Left lung (tissue), 14 donors: ENCODE measurements at places on chromosomes 3 and 15. TPM values are rescaled to one million over a fixed set of nuclear protein-coding genes. Genes with fewer than 3 reads are reported as not detected.

XCR1 gene
- 0.96 TPM for polyA plus RNA-seq

DNA sequence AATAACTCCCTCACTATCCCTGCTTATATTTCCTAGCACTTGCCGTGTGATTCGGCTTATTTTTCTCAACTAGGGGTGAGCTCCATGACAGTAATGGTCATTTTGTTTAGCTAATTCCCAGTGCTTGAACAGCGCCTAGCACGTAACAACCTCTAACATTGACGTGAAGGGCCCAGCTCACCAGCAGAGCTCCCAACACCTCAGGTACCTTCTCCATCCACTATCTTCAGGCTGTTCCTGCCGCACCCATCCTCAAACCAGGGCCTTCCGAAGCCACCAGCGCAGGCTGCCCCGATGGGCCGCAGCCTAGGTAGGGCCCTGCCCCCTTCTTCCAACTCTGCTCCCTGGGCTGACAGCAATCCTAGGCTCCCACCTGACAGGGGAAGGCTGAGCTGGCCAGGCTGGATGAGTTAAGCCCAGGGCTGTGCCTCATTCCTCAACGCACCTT is 751 bp upstream of the RPS17 start:
- DNase-seq, result no peak

DNA sequence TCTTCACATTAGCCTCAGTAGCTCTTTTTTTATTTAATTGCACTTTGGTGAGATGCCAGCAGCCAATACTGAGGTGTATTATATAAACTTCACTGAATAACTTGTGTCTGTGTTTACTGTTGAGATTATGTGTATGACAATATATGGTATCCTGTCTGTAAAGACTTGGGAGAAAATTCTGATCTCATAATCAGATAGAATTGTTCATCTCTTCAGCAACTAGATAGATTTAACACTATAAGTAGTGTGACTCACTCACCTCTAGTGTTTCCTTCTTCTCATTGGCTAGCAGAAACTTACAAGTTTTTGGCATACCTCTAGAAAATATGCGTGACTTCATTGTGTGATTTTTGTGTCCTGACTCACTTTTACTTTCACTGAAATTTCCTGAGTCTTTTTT is 67.6 kb upstream of the TGFBR2 start:
- no peak for DNase-seq

GRCh38 chr3:40875581-40875980 is 323.7 kb upstream of the CTNNB1 start:
- DNase-seq, result no peak

ARNT2 gene
- 38.9 TPM for polyA plus RNA-seq

DNA sequence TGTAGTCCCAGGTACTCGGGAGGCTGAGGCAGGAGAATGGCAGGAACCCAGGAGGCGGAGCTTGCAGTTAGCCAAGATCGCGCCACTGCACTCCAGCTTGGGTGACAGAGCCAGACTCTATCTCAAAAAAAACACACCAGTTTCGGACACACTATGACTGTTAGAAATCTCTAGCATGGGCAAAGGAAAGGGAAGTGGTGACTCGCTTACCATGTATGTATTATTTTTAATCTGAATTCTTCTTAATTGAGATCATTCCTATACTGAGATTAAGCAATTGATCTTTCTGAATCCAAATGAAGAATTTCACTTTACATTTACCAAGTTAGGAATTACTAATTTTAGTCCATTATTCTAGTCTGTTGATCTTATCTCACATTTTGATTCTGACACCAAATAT is 459.2 kb upstream of the ALCAM start:
- DNase-seq, result no peak

DNA sequence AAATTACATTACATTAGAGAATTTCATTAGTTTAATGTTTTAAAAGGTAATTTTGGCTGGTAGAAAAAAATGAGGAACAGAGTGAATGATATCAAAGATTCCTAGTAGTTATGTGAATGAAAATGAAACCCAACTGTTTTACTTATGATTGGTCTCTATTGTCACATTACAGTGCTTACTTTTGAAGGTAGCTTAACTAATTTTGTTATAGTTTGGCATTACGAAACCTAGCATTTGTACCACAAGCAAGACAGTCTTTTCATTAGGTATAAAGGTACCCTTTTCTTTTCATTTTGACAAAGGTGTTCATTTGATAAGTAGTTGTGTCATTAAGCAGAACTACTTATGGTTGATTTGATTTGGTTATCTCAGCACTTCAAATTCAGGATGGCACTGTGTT is 6.9 kb downstream of the SELENOT start:
- no peak for DNase-seq

DNA sequence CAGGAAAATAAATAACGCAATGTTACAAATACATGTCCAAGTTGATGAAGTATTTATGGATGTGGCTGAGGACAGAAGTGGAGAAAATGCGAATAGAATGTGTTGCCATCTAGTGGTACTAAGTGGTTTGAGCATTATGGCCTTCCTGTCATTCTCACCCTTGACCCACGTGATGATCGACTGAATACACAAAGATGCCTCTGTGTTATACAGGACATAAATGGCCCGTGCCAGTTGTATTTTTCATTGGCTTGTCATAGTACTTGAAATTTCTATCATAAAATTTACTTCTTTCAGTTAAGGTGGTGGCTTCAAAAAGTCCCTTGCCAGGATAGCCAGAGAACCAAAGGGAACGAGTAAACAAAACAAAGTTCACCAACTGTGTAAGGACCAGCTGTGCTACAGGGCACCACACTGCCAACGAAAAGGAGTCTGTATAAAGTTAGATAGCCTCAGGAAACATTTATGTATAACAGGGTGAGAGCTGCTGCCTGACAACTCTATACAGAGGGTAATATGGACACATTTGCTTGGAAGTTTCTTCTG is 103.7 kb downstream of the MYH15 start:
- peak; percentile 39 for DNase-seq

- no peak for DNase-seq
Measured at GRCh38 chr3:66642019-66642418, 141.2 kb upstream of the LRIG1 start.

- DNase-seq, result no peak
Measured at GRCh38 chr15:100241572-100242482, 99.9 kb downstream of the ADAMTS17 start.

DNA sequence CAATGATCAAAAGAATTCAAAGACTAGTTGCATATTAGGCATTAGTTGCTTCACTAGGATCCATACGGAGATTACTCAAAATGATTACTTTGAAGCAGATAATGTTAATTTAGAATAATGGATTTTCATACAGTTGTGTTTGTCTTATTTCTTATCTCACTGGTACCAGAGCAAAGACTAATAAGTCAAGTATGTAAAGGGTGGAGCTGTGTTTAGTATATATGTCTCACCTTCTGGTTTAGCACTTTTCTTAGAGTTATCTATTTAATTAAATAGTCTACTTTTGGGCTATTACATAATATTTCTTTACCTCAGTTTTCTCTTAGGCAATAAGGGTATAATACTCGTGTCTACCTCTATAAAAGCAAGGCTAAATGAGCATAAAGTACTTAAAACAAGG is 18.8 kb downstream of the TMEM207 start:
- DNase-seq, result no peak

- DNase-seq, result no peak
Measured at GRCh38 chr15:44471885-44472455, 44.5 kb downstream of the CTDSPL2 start.

DNA sequence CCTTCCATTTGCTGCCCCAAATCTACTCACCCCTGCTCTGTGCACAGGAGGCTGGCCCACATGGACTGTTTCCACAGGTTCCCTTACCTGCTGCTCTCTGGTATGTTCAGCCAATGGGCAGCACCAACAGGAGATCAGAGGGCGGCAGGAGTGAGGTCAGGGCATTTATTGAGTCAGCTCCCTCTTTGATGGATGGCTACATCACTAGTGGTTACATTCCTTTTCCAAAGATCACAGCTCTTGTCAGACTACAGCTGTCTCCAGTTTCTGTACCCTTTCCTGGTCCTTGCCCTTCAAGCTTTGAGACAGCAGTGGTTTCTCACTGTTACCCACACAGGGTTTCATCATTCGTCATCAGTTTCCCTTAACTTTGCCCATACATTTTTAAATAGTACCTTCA is 325.1 kb downstream of the SUCLG2 start:
- no peak for DNase-seq

C3orf20 gene
- 0.06 TPM for polyA plus RNA-seq

DNA sequence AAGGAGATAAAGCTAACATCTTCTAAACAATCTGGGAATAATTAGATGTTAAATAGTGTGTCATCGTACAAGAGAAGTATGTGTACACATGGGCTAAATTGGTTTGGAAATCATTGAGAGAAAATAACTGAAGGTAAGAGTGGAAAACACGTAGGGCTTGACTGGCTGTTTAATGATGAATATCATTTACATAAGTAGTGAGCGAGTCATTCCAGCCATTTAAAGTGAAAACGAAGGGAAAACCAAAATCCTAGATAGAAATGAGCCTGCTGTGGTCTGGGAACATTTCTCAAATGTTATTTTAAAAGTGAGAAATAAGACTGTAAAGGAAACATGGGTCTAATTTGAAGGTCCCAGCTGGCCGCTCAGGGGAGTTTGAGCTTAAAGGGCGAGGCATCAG is 41.9 kb upstream of the KCNMB2 start:
- DNase-seq, result no peak

LRTM1 gene
- not detected for polyA plus RNA-seq

DNA sequence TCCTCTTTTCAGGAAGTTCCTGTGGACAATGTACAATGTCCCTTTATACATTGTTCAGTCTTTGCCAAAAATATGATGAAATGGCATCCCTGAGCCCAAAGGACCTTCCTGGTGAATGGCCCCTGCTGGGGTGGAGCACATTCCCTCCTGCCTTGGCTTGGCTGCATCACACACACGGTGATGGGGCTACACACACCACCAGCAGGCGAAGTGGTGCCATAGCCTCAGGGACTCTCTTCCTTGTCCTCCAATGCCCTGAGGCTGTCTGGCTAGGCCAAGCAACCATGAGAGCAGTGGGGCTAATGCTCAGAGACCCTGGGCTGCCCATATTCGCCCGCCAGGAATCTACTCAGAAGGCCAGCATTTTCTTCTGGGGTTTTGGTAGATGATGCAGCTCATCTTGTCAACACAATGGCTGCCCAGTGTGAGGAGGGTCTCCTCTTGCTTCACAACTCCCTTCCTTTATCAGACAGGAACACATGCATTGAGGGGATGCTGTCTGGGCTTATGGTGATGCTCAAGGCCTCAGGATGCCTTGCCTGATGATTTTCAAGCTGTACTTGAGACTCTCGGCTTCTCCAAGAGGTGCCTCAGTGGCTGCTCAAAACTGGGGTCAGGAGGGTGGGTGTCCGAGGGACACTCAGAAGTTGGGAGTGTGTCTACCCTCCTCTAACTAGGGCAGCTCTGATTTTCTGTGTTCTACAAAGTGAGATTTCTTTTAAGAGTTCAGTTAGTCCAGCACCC is 40.9 kb upstream of the EPHB1 start:
- DNase-seq, result no peak

- no peak for DNase-seq
Measured at GRCh38 chr3:36142746-36143145, 237.6 kb upstream of the STAC start.

COL6A5 gene
- 1.2 TPM for polyA plus RNA-seq

TWF2 gene
- polyA plus RNA-seq, result 37.7 TPM

DNA sequence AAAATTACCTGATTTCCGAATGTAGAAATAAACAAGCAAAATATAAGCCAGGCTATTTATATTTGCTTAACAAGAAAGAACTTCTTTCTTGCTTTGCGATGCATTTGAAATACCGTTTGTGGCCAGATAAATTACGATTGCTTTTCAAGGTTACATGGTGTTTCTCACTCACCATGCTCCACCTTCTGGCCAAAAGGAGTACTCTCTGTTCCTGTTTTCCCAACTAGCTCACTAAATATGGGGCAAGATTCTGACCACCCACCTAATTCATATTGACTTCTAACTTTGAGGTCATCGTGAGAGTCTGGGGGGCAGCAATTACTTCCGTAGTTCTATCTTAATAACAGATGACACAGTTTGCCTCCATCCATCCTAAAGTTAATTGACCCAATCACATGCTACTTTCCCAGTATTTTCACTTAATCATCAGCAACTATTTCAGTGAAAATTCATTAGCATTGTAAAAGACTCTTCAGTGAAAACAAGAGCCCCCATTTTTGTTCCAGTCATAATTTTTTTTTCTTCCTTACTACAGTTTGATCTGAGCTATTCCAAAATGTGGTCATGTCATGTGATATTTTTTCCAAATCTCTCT is 25.9 kb downstream of the ACP3 start:
- no peak for DNase-seq

- DNase-seq, result no peak
Measured at GRCh38 chr3:44179246-44179645, 62.4 kb upstream of the TOPAZ1 start.

- DNase-seq, result peak; percentile 63
Measured at GRCh38 chr15:101455291-101456025, 34.0 kb downstream of the PCSK6 start.

GRCh38 chr3:121835465-121835801 is 424 bp downstream of the EAF2 start:
- DNase-seq, result no peak

INSYN1 gene
- polyA plus RNA-seq, result 18.4 TPM

DNA sequence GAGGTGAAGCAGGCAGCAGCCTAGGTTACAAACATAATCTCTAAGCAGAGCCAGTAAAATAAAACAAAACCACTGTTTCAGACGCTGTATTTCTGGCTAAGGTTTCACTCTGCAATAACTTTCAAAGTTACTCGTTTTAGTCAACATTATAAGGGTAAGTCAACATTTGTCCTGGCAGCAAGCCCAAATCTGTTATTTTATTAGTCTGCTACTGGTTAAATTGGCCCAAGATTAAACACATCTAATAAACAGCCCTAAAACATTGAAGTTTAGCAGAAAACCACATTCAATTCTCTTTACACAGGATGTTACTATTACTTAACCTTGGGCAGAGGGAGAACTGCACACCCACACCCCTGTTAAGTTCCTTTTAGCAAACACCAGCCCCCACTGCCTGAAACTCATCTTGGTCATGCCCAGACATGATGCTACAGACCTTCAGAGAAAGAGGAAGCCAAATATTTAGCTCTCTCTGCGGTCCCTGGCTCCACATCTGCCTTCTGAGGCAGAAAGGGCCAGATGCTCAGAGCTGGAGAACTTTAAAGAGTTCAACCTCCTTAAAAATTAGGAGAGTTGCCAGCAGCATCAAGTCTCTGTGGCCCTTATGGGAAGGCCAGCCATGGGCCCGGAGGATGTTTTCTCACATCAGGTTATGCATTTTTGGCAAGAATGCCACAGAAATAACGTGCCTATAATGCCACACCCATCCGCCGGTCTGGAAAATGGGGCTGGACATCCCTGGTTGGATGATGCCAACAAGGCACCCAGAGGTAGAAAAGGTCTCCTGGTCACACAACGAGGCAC is 17.9 kb downstream of the ARHGEF3 start:
- DNase-seq, result peak; percentile 56

- no peak for DNase-seq
Measured at GRCh38 chr3:30750967-30751366, 143.5 kb downstream of the GADL1 start.
